ENCODE measurements at places on chromosomes 12 and 14. TPM values are rescaled to one million over a fixed set of nuclear protein-coding genes. Genes with fewer than 3 reads are reported as not detected.
A peak's percentile ranks its signal among the peaks of the same experiment; 100 is the strongest.

The HCAR2 gene
- total RNA-seq, result not detected

- peak; percentile 70 for DNase-seq
These were observed 143.7 kb upstream of the DCN start for GRCh38 chr12:91326058-91327027.

GRCh38 chr12:121641343-121641630 is 15.0 kb downstream of the ORAI1 start:
- no peak for DNase-seq

DNA sequence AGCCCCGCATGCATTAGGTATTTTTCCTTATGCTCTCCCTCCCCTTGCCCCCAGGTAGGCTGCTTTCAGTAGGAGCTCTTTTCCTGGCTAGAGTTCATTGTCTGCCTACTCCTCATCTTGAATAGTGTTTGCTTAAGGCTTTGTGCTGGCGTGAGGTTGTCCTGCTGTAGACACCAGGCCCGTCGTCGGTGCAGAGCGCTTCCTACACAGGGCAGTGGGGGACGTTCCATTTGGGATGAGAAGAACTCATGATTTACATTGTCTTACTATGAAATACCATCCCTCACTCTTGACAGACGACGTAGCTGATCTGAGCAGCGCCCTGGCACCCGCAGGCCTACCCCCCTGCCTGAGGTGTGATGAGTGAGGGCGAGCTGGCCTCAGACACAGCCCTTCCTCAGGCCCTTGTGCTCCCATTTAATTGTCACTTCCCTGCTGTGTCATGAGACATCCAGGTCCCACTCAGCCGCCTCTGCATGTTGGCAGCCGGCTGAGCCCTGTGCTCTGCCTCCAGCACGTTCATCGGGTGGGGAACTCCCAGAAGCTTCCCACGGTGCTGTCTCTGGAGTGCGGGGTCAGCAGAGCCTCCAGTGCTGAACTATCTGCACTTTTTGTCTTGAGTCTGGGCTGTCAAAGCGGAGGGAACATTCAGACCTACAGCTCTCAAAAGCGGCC is 76.0 kb downstream of the WDR20 start:
- no peak for DNase-seq

DNA sequence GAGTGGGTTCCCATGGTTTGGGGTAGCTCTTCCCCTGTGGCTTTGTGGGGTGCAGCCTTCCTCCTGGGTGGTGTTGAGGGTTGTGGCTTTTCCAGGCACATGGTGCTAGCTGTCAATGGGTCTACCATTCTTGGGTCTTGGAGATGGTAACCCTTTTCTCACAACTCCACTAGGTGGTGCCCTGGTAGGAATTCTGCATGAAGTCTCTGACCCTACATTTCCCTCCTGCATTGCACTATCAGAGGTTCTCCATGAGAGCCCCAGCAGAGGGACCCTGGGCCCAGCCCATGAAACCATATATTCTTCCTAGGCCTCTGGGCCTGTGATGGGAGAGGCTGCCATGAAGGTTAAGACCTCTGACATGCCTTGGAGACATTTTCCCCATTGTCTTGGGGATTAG is 1093.3 kb downstream of the SLC16A7 start:
- DNase-seq, result no peak

GRCh38 chr12:76936275-76937193 is 57.7 kb upstream of the CSRP2 start:
- DNase-seq, result no peak

Measured in SJSA1 (cell line).